Thyroid gland (tissue), 4 donors: ENCODE measurements at places on chromosomes 12 and 14. TPM values are rescaled to one million over a fixed set of nuclear protein-coding genes. Genes with fewer than 3 reads are reported as not detected.

Gene IL31
- total RNA-seq: not detected

Gene POTEG
- total RNA-seq: not detected

Gene GPR84
- total RNA-seq: 0.40 TPM

Gene RAN
- 123 TPM for total RNA-seq

Gene GLIPR1L2
- total RNA-seq: 1.4 TPM

Gene GPR132
- total RNA-seq: 2.1 TPM

Gene LRP1-AS
- not detected for total RNA-seq

Gene MYH6
- not detected for total RNA-seq

Gene TUNAR
- total RNA-seq: 0.44 TPM

Gene LBHD2
- total RNA-seq: not detected

Gene KIF5A
- 0.34 TPM for total RNA-seq

Gene CRIP2
- 101 TPM for total RNA-seq

Gene CARMIL3
- total RNA-seq: 1.2 TPM

Gene PTPN21
- 40.0 TPM for total RNA-seq

Gene POMT2
- 22.7 TPM for total RNA-seq

Gene CLEC7A
- 6.9 TPM for total RNA-seq

Gene MAPK1IP1L
- 89.9 TPM for total RNA-seq

Gene PPFIA2
- total RNA-seq: 1.7 TPM

Gene SMIM10L1
- total RNA-seq: 10.8 TPM

Gene FAM216A
- 4.1 TPM for total RNA-seq
